ENCODE measurements at places on chromosomes 13 and 19. TPM values are rescaled to one million over a fixed set of nuclear protein-coding genes. Genes with fewer than 3 reads are reported as not detected.

The KLF5 gene
- polyA plus RNA-seq: 11.2 TPM

The HMG20B gene
- 63.8 TPM for polyA plus RNA-seq

The ZNF486 gene
- 1.6 TPM for polyA plus RNA-seq

The AKAP11 gene
- 8.0 TPM for polyA plus RNA-seq

The GPR4 gene
- 0.02 TPM for polyA plus RNA-seq

The ZNF491 gene
- polyA plus RNA-seq: 1.5 TPM

The TGFBR3L gene
- 0.94 TPM for polyA plus RNA-seq

The TNNI3 gene
- polyA plus RNA-seq: not detected

The TNFSF13B gene
- polyA plus RNA-seq: 0.29 TPM

GRCh38 chr13:51244637-51245405, 22.6 kb downstream of the FAM124A start:
- DNase-seq: no peak

DNA sequence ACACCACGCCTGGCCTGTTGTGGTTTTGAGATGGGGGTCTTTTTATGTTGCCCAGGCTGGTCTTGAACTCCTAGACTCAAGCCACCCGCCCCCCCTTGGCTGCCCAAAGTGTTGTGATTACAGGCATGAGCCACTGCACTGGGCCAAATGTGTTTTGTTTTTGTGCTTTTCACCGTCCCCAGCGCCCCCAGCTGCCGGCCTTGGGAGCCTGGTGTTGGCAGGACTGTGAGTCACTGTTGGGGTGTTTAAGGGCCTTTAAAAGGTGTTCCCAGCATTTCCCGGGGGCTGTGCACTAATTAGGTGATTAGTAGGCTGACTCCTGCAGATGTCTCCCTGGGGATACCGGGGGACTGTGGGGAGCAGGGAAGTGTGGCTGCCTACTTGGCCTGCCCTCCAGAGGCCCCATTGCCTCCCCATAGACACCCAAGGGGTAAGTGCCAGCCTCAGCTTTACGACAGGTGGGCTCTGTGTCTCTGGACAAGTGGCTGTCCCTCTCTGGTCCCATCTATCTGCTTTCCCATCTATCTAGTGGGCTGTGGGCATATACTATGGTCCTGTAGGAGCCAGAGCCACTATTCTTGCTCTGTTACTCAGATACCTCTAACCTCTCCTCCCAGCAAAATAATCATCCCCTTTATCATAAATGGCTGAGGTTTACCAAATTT, 11.8 kb upstream of the TLE5 start:
- no peak for DNase-seq

- DNase-seq: peak; percentile 90
Measured at GRCh38 chr13:77876176-77876575, 42.5 kb downstream of the EDNRB start.

- DNase-seq: no peak
Measured at GRCh38 chr13:84845907-84846619, 953.2 kb downstream of the SLITRK6 start.

GRCh38 chr13:79237981-79238380, 168.1 kb downstream of the RBM26 start:
- no peak for DNase-seq

DNA sequence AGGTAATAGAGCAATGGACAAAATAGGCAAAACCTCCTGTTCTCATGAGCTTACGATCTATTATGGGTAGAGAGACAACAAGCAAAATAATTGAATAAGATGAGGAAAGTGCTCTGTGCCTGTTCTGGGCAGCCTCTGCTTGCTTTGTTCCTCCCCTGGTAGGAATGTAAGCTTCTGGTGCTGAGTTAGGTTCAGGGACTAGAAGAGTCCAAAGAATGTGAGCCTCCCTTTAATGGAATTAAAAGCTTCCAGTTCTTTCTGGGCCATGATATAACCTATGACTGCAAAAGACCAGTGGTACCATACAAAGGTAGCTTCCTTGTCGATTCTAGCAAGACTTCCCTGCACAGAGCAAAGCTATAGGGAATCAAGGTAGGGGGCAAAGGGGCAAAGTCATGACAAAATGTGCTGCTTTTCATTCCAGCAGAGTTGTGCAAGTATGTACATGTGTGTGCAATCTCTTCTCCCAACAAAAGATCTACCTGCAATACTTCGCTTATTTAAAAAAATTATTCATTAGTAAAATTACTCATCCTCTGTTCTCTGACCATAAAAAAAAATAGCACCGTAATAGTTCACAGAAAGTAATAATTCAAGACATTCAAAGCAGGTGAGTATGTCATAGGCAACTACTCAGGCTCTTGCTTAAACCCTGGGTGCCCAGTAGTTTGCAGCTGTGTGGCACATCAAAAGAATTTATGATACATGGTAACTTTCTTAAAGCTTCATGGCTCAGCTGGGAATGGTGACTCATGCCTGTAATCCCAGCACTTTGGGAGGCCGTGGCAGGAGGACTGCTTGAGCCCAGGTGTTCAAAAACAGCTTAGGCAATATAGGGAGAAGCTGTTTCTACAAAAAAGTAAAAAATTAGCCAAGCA, 21.4 kb downstream of the ACOD1 start:
- no peak for DNase-seq

DNA sequence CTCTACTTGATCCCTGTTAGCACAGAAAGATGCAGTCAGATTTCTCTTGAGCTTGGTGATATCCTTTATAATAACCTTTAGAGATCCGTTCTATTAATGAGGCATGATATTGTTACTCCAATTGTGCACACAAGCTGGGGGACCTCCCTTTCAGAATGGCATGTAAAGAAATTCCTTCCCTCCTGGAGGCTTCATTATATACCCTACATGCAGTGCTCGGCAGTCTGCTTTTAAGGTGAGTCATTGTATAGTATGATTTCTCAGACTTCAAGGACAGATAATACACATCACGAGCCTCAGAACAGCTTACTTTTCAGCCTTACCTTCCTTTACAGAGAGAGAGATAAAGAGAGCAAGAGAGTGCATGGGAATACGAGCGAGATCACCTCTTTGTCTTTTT, 261.3 kb downstream of the ATP8A2 start:
- DNase-seq: no peak

DNA sequence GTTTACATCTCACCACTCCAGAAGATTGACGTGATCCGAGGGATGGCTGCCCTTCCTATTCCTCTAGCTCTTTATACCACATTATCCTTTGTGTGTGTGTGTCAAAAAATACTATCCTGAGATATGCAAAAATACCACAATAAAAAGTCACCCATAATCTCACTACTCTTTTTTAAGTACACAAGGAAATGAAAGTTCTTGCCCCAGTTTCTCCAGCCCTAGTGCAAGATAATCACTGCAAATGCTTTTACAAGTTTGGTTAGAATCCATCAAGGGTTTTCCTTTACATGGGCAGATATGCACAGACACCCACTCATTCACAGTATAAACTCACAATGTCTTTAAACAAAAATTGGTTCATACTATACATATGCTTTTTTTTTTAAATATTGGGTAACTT, 89.3 kb downstream of the DIAPH3 start:
- peak; percentile 50 for DNase-seq

DNA sequence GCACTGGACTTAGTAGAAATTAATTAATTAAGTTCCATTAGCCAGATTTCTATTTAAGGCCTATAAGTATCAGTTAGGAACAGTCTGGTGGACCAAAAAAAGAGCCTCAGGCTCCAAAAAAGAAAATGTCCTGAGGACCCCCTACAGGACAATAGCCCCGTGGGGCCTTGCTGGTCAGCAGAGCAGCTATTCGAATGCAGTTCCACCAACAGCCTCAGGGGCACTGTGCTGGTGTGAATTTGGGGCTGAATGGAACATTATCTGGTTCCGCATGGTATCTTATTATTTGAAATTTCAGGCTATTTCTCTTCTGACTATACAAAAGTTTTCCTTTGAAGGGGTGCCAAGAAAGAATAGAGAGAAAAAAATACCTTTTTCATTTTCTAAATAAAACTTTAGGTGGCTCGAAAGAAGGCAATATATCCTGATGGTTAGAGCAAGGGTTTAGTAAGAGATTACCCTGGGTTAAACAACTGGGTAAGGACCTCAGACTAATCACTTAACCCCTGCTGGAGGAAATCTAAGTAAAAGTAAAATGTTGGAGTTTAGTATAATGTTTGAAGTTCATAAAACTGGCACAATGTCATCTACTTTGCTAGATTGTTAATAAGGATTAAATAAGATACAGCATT, 147.2 kb downstream of the MIPEP start:
- DNase-seq: no peak

GRCh38 chr19:40534148-40534547, 42.5 kb upstream of the SHKBP1 start:
- no peak for DNase-seq

DNA sequence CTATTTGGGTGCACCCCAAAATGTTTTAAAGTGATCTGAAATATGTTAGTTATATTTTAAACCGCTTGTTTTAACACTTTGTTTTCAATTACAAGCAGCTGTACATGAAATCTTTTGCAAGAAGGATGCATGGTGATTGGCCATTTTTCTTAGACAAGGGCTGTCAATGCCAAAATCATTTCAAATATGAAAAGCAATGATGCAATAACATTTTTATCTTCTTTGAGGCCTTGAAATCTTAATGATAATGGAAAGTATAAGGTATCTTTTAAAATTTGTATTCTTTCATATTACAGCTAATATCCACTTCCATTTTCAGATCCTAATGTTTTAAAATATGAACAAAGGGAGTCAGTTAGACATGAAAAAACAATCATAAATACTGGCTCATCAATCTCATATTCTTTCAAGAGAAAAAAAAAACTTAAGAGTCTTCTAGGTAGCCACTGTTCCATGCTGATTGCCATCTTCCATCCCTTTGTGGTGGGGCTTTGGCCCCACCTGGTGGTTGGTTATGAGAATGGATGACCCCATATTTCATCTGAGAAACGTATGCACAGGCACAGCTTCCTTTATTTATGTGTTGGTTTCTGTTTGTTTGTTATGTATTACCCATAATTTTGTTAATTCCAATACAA, 330.3 kb upstream of the MIR17HG start:
- peak; percentile 9 for DNase-seq

DNA sequence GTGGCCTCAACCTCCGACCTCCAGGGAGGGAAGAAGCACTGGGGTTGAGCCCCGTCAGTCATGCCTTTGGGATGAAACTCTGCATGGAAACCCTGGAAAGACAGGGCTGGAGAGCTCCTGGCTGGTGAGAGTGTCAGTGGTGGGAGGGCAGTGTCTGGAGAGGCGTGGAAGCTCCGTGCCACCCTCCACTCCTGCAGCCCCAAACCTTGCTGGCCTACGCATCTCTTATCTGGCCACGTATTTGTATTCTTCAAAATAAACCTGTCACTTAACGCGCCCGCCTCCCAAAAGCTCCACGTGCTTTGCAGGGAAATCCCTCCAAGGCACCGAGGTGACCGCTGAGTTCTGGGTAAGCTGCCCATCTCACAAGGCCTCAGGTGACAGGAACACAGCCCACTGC, 84.3 kb downstream of the TEX29 start:
- DNase-seq: no peak

- DNase-seq: no peak
Measured at GRCh38 chr19:34676697-34677385, at the start of gene SCGB2B2. Gene SCGB2B2, minus strand, starts transcription at chr19:34677159. Its CDS starts 82,596 bp downstream, at chr19:34594563.

DNA sequence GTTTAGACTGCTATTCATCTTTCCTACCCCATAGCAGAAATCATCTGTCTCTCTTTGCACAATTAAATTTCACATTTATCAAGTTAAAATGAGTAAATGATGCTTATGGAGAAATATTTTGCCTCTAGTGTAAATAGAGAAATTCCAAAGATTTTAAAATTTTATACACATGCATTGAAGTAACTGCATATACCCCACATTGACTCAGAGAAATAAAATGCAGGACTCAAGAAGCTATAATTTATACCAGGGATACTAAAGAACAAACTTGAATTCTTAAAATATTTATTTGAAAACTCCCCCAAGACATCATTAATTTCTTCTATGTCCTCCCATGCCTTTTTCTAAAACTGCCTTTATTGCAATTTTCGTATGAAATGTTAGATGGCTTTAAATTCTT, 165.8 kb downstream of the DIAPH3 start:
- DNase-seq: peak; percentile 32

DNA sequence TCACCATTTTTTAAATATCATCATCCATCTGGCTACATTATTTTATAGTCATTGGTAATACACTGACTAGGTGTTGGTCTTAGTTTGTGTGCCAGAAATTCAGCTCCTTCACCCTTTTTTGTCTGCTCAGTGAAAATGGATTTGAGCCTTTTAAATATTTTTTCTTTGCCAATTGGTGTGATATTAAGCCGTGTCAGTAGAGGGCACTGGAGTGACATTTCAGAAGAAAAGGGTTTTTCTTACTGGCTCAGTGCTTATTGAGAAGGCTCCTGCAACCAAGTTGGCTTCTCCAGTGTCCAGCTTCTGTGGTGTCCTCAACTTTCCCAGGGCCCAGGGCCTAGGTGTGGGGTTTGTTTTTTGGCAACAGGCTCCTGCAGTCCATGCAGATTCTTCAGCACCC, 546.6 kb downstream of the DACH1 start:
- DNase-seq: peak; percentile 41

DNA sequence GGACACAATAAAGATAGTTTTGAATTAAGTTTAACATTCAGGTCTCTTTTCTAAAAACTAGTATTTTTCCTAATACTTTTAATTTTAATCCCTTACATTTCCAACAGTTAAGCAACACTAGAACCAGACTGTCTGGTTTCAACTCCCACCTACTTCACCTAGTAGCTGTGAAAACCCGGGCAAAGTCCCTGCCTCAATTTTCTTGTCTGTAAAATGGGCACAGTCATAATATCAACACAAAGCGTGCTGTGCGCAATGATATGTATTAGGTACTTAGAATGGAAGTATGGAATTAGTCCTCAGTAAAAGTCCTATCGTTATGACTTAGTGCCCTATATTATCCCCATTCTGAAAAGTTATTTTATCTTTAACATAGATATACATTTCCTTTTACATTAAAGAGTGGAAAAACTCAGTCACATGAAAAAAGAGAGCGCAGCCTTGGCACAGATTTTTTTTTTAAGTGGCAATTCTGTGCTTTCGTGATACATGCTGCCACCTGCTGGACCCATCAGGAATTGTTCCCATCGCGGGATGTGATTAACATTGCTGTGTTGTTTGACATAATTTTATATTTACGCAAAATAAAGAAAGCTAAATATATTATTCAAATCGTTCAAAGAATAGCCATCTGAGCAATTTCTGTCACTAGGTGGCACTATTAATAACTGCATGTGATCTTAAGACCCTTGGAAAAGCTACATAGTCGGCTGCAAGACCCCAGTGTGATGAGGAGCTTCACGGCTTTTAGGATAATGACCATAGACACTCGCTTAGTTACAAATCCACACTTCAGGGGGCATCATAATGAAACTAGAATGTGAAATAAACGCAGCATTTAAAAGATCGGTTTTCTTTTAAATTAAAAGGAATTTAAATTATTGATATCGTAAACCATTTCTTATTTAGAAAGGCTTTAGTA, 59.9 kb downstream of the LIG4 start:
- peak; percentile 52 for DNase-seq

DNA sequence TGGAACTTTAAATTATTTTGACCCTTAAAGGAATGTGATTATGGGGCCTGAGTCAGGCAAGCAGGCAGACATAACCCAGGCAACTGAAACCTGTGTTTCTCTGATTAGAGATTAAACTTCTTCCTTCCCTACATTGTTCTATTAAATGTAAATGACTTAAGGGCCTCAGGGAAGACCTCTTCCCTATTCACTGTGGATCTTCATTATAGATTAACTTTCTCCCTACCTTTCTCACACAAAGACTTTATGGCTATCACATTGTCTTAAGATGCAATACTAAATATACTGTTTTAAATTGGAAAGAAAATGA, 8.8 kb upstream of the METTL21C start:
- no peak for DNase-seq

GRCh38 chr13:99737481-99738245, 233.9 kb downstream of the ZIC5 start:
- DNase-seq: no peak

Data from IMR-90 (cell line).